Fibroblast of skin of abdomen (primary cell): ENCODE measurements at places on chromosomes 2 and 18.

DNA sequence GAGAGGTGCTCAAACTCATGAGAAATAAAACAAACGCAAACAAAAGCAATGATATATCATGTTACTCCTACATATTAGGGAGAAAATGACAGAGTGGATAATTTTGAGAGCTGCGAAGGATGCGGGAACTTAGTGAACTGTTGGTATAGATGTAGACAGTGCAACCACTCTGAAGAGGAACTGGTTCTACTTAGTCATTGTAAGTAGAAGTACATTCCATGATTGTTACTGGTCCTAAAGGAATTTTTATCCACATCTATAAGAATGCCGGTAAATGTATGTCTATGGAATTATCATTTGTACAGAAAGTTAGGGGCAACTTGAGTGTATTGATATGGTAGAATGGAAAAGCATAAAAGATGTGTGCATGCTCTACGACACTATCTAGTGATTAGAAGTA lies 1238.4 kb downstream of the LRP1B start:
- peak; percentile 72 for DNase-seq

DNA sequence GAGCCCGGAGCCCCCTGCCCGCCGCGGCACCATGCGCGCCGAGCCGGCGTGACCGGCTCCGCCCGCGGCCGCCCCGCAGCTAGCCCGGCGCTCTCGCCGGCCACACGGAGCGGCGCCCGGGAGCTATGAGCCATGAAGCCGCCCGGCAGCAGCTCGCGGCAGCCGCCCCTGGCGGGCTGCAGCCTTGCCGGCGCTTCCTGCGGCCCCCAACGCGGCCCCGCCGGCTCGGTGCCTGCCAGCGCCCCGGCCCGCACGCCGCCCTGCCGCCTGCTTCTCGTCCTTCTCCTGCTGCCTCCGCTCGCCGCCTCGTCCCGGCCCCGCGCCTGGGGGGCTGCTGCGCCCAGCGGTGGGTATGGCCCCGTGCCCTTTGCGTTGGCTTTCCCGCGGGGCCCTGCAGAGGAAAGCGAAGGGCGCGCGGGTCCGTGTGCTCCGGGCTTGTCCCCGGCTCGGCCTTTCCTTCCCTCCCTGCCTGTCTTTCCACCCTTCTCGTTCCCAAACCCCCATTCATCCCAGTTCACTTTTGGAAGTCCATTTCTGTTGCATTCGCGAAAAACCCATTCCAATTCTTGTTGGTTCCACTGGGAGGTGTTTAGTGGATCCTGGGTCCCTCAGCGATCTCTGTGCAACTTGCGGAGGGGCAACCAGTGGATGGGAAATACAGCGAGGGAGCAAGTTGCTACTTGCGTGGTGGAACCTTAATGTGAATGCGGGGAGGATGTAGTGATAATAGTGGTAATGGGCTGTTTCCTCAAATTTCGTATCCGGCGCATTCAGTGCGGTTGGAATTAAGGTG lies 599 bp downstream of the ADAM23 start:
- DNase-seq: peak; percentile 44

GRCh38 chr2:97712693-97713295 lies 582 bp upstream of the ZAP70 start:
- DNase-seq: no peak

- DNase-seq: no peak
Observed at GRCh38 chr18:31686986-31687928, 2.9 kb upstream of the B4GALT6 start.

DNA sequence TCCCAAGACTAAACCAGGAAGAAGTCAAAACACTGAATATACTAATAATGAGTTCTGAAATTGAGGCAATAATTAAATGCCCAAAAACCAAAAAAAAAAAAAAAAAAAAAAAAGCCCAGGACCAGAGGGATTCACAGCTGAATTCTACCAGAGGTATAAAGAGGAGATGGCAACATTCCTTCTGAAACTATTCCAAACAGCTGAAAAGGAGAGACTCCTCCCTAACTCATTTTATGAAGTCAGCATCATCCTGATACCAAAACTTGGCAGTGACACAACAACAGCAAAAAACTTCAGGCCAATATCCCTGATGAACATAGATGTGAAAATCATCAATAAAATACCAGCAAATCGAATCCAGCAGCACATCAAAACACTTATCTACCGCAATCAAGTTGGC lies 108.5 kb upstream of the COL3A1 start:
- peak; percentile 27 for DNase-seq

DNA sequence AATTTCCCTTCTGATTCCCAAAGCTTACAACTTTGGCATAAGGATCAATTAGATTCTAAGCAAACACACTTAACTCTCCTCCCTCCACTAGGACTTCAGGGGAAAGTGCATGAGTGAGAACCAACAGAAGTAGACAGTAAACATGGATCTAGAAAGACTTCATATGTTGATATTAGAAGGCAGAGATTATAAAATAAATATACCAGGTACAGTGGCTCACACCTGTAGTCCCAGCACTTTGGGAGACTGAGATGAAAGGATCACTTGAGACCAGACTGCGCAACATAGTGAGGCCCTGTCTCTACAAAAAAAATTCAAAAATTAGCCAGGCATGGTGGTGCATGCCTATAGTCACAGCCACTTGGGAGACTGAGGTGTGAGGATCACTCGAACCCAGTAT lies 15.9 kb downstream of the NBEAL1 start:
- no peak for DNase-seq

- DNase-seq: peak; percentile 100
Observed at GRCh38 chr2:238864207-238865014, 16.5 kb downstream of the TWIST2 start.

DNA sequence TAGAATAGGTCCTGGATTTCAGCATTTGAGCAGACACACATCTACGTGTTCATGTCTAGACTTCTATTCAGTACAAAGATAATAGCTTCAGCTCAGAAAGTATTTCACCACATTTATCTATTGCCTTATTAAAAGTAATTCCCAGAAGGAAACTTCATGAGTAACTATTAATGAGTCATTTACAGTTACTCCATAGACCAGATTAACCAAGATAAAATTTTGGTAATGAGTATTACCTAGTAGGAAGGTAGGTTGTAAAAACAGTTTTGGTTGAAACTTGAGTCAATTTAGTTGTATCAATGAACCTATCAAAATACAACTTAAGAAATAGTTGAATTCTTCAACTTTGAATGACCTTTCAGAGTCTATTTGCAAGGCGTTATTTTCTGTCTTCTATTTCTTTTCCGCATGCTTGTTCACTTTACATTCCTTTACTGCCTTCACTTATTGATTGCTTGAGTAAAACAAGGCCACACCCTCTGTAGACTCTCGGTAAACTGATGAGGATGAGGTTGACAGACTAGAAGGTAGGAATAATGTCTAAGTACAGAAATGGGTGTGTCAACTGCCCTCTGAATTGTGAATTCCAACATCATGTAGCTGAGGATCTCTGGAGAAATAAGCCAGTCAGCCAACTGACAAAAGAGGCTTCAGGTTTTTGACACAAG lies 1165.6 kb upstream of the ZEB2 start:
- peak; percentile 3 for DNase-seq

DNA sequence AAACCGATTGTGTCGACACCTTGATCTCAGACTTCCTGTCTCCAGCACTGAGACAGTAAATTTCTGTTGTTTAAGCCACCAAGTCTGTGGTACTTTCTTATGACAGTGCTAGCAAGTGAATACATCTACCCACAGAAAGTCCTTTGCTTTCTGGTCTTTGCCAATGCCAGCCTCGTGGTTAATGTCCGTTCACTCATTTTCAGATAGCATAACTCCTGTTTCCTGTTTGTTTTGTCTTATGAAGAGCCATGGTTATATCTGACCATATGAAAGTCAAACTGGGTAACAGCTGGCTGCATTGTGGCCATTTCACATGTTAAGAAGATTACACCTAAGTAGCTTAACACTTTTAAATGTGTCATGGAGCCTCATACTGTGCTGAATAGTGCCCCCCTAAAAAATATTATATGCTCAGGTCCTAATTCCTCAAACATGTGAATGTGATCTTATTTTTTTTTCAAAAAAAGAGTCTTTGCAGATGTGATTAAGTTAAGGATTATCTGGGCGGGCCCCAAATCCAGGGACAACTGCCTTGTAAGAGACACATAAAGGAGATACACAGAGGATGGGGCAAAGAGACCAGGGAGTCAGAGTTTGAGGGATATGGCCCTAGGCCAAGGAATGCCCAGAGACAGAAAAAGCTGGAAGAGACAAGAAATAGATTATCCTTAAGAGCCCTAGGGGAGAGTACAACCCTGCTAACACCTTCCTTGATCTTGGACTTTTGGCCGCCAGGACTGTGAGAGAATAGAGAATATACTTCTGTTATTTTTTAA lies 118.0 kb downstream of the KCNE4 start:
- DNase-seq: no peak

DNA sequence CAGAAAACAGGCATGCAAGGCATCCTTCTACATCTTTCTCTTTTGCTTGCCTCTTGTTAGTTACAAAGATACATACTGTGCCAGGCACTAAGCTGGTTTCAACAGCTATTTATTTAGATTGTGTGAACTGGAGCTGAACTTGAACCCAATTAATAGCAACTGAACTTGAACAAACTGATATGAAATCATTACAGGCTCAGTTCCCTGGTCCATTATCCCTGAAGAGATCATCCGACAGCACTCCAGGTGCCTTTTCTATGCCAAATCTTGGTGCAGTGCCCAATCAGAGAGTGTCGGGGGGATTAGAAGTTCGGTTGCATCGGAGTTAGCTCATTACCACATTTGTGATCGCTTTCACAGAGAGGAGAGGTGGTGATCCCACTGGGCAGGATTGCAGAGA lies 477.6 kb downstream of the PARD3B start:
- DNase-seq: no peak

GRCh38 chr2:149991576-149991975 lies 404.0 kb upstream of the MMADHC start:
- DNase-seq: peak; percentile 59

- no peak for DNase-seq
Observed at GRCh38 chr2:54081574-54081973, 33.8 kb upstream of the ACYP2 start.

DNA sequence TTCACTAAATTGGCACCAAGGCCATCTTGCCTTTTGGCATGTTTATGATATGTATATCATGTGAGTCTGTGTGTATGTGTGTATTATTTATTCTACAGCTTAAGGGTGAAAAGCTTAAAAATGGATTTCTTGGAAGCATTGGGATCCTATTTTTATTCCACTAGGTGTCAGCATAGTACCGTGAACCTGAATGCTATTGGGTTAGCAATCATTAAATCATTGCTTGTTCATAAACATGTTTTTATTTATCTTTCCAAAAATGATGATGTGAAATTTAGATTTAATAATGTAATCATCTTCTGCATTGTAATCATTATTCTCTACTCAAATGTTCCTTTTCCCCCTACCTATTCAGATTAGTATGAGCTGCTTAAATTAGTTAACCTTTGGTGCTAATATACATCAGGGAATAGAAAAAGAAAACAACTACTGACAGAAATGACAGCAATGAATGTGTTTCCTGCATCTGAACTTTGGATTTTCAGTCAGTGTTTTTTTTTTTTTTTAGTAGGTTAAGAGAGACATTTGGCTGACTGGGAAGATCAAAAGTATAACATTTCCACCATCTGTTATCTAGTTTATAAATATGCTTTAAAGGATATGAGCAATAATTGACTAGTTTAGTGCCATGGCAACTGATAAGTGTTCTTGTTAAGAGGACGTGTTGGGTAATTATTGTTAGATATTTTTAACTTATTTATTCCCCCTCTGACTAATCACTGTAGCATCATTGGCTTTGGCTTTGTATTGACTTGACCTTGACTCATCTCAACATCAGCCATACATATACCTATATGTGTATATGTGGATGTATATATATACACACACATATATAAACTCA lies 14.1 kb upstream of the ZSWIM2 start:
- DNase-seq: peak; percentile 36
